ENCODE measurements at places on chromosomes 2 and 18. TPM values are rescaled to one million over a fixed set of nuclear protein-coding genes. Genes with fewer than 3 reads are reported as not detected.

DNA sequence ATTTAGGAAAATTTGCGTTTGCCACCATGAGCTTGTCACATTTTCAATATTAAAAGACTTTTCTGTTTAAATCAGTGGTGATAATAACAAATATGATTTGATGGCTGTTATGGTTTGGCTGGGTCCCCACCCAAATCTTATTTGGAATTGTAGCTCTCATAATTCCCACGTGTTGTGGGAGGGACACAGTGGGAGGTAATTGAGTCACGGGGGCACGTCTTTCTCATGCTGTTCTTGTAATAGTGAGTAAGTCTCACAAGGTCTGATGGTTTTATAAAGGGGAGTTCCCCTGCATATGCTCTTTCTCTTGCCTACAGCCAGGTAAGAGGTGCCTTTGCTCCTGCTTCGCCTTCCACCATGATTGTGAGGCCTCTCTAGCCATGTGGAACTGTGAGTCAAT is 83.4 kb upstream of the RGPD4 start:
- no peak for ATAC-seq

GRCh38 chr2:11379558-11379957 is 35.1 kb upstream of the ROCK2 start:
- ATAC-seq: no peak

The ZCCHC2 gene
- total RNA-seq: 6.0 TPM

- peak; percentile 42 for ATAC-seq
Observed at GRCh38 chr2:32357318-32358110, 691 bp downstream of the BIRC6 start.

- ATAC-seq: no peak
Observed at GRCh38 chr2:145687442-145688134, 1167.7 kb upstream of the ZEB2 start.

GRCh38 chr2:17228461-17228860 is 289.8 kb downstream of the RAD51AP2 start:
- no peak for ATAC-seq

DNA sequence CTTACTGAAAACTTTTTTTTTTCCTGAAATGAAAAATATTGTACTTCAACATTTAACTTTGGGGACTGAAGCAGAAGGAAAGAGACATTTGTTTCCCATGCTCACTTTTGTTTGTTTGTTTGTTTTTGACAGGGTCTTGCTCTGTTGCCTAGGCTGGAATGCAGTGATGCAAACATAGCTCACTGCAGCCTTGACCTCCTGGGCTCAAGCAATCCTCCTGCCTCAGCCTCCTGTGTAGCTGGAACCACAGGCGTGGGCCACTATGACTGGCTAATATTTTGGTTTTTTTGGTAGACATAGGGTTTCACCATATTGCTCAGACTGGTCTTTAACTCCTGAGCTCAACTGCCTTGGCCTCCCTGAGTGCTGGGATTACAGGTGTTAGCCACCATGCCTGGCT is 70.9 kb upstream of the SPTBN1 start:
- no peak for ATAC-seq

DNA sequence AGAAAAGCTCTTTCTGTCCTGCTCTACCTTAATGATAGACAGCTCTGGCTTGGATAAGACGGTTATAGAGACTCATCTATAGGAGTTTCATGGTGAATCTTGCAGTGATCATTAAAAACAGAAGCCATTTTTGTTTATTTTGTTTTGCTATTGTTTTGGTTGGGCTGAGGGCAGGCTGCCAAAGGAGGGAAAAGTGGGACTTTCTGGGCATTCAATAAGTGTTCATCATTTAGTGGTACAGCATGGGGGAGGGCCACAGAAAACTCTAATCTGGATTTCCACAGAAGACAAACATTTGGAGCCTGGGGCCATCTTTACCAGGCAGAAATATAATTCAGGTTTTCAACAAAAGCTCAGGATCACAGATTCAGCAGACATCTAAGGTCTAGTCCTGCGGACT is 62.4 kb upstream of the EFEMP1 start:
- no peak for ATAC-seq

- peak; percentile 83 for ATAC-seq
Observed at GRCh38 chr2:145752091-145752806, 1232.3 kb upstream of the ZEB2 start.

DNA sequence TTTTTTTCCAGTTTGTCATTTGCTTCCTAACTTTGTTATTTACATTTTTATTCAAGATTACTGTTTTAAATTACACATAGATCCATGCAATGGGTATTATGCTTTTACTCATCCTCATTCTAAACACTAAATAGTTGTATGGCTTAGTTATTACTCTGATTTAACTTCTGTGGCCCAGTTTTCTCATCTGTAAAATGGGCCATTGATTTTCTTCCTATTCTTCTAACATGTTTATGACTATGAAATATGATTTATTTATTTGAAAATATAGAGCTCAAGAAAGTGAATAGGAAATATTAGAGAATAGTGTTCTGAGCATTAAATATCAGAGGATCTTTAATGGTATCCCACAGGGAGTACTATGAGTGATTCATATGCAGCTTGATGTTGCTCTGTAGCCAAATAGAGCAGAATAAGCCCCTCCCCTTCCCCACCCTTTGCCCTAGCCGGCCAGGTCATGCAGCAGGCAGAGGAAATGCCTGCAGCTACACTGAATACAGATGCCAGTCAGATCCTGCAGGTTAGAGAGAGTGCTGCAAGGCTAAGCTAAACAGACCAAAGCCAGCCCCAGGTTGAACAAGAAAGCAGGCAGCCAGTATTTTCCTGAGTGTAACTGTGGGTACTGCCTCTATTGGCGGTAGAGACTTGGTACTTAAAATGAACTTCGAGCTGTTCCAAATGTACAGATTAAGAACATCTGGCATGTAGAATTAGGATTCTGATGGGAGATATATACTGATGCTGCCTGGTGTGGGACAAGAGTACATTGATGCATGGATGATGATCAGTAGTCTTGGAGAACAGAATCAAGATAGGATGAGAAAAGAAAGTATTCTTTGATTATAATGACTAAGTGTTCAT is 11.7 kb upstream of the ACYP2 start:
- peak; percentile 78 for ATAC-seq

- no peak for ATAC-seq
Observed at GRCh38 chr2:119068154-119068725, 90.3 kb downstream of the C1QL2 start.

The PPP1CB gene
- total RNA-seq: 115 TPM

The MATN3 gene
- total RNA-seq: 0.33 TPM

GRCh38 chr2:129481306-129482219 is 497.9 kb upstream of the RAB6C start:
- ATAC-seq: no peak

The NHEJ1 gene
- 13.2 TPM for total RNA-seq

The RESP18 gene
- total RNA-seq: 1.3 TPM

GRCh38 chr2:120658770-120659158 is 76.9 kb upstream of the GLI2 start:
- ATAC-seq: no peak
